ENCODE measurements at places on chromosomes 1 and 21. TPM values are rescaled to one million over a fixed set of nuclear protein-coding genes. Genes with fewer than 3 reads are reported as not detected.
A peak's percentile ranks its signal among the peaks of the same experiment; 100 is the strongest.

CRB1 gene
- not detected for total RNA-seq

DNA sequence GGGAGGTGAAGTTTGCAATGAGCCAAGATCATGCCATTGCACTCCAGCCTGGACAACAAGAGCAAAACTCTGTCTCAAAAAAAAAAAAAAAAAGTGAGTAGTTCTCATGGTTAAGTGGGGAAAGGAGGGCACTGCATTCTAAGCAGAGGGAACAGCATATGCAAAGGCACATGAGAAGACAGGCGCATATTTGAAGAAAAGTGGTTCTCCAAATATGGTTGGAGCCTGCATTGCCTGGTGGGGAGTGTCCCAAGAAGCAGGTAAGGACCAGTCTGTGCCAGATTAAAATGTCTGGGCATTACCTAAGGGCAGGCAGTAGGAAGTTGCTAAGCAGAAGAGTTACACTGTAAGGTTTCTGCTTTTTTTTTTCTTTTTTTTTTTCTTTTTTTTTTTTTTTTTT lies 2.5 kb upstream of the KPNA6 start:
- no peak for DNase-seq

RAB42 gene
- 0.75 TPM for total RNA-seq

GRCh38 chr1:237608433-237608832 lies 282.3 kb downstream of the ZP4 start:
- DNase-seq = no peak

DNA sequence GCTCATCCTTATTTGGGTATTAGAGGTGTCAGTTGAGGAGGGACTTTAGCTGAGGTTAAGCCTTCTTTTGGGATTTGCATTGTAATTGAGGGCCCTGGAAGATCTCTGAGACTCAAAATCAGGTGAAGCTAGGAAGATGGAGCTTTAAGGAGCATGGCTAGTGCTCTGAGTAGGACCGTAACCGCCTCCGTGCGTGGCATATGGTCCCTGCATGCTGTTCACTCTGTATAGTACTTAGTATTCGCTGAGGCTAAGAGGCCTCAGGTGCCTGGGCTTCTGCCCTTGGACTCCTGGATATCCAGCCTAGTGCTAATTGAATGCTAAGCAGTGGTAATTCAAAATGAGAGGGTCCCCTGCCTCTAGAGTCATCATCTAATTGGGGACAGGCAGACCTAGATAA lies 22.5 kb downstream of the NSUN4 start:
- no peak for DNase-seq

ALPL gene
- 29.3 TPM for total RNA-seq

DNA sequence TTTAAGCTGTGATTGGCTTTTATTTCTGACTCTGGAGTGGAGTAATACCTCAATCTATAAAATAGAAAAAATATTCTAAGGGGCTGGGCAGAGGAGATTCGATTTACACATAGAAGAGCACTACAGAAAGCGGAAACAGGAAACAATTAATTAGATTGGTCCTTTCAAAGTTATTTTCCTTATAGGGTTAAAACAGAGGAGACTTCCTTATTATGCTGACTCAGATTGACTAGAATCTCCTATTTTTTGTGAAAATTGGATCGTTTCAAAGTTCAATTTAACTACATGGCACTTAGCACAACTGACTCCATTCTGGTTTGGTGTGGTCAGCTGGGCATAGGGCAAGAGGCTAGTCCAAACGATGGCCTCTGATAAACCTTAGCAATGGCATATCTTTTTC lies 48.3 kb upstream of the NCAM2 start:
- no peak for DNase-seq

GRCh38 chr1:226604560-226605317 lies 56.2 kb downstream of the STUM start:
- DNase-seq = no peak

TNNI3K gene
- not detected for total RNA-seq

CELSR2 gene
- total RNA-seq = 3.9 TPM

DNA sequence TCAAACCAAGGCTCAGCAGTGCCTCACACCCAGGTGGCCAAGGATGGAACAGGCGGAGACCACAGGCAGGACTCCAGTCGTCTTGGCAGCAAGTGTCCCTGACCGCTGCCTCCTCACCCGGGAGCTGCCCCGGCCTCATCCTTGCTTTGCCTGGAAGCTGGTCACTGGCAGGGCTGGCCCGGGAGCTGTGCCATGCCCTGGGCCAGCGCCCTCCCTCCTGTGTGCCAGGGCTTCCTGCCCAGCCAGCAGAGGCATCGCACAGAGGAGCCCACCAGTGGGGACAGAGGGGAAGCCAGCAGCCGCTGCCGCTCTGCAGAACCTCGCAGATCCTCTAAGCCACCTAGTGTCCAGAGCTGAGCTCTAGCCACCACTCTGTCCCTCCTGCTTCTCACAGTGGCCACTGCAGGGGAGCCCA lies 7.8 kb downstream of the CASZ1 start:
- peak; percentile 71 for DNase-seq

DNA sequence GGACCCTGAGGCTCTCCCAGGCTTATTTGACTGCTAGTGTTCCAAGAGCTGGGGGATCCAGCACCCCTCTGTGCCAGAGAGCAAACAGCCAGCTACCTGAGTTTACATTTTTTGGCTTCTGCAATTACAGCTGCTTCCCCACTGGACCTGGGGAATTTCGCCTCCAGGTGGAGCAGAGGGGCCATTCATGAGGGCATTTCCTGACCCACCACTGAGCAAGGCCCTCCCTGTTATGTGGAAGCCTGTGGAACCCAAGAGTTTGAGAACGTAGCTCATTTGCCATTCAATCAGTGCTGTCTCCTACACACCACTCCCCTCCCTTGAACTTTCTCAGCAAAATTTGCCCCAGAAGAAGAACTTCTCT lies 42.7 kb upstream of the TMEM51 start:
- no peak for DNase-seq

GABRD gene
- not detected for total RNA-seq

- DNase-seq = peak; percentile 79
Observed at GRCh38 chr1:52651904-52652303, 18.9 kb downstream of the SHISAL2A start.

DNA sequence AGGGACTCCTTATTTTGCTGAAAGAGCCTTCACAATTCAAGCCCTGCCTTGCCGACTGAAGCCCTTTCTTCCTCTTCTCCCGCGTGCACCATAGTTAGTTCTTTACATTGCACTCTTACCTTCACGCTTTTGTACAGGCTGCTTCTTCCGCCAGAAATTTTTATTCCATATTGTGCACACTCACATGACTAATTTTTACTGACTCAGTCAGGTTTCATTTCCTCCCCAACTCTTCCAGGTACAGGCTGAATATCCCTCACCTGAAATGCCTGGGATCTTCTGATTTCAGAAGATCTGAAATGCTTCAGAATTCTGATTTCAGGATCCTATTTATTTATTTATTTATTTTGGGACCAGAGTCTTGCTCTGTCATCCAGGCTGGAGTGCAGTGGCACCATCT lies 172.8 kb downstream of the ZNF281 start:
- no peak for DNase-seq

- no peak for DNase-seq
Observed at GRCh38 chr1:104780470-104781078, 1030.9 kb downstream of the AMY1C start.

LORICRIN gene
- not detected for total RNA-seq

KLF17 gene
- not detected for total RNA-seq

GJA9 gene
- total RNA-seq = not detected

GRCh38 chr1:63703701-63704107 lies 70.1 kb upstream of the ROR1 start:
- DNase-seq = no peak

- DNase-seq = no peak
Observed at GRCh38 chr1:119006406-119007279, 18.5 kb upstream of the TBX15 start.

MOB3C gene
- total RNA-seq = 5.3 TPM

DNA sequence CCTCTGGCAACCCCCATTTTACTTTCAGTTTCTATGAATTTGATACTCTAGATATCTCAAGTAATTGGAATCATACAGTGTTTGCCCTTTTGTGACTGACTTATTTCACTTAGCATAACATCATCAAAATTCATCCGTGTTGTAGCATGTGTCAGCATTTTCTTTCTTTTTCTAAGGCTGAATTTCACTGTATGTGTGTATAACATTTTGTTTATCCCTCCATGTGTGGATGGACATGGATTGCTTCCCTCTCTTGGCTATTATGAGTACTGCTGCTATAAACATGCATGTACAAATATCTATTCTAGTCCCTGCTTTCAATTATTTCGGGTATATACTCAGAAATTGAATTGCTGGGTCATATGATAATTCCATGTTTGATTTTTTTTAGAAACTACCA lies 97.3 kb downstream of the MAP3K21 start:
- no peak for DNase-seq

DNA sequence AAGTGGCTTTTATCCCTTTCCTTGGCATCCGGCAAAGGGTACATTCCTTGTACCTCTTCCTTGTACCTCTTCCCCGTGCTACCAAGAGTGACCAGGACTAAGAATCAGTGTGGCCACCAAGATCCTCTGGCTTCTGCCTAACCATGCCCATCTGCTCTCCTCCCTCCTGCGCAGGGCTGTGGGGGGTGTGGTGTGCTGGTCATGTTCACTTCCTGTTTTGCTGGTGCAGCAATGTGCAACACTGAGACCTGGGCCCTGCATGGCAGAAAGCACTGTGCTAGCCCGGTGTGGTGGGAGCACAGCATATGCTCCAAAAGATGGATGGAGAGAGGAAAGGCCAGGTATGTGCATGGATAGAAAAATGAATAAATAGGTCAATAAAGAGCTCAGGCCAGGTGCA lies 33.3 kb upstream of the TENT5C start:
- DNase-seq = peak; percentile 30

- DNase-seq = no peak
Observed at GRCh38 chr1:47536646-47537118, 98.8 kb downstream of the FOXD2 start.

- DNase-seq = no peak
Observed at GRCh38 chr1:160376525-160377131, 9.8 kb downstream of the NHLH1 start.

WNT3A gene
- total RNA-seq = not detected

GRCh38 chr1:4880626-4881025 lies 226.2 kb downstream of the AJAP1 start:
- no peak for DNase-seq

DNA sequence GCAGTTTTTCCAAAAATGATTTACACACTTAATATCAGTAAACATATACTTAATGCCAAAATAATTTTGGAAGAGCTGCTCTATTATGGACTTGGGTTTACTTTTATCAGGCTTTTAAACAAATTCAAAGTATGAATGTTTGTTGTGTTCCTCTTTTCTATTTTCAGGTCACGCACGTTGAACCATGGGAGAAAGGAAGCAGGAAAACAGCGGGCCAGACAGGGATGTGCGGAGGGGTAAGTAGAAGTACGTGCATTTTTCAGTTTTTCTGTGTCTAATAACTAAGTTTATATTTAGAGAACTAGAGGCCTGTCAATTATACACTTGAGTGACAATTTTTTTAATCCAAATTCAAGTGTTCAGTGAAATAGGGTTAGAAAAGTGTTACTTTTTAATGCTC lies 3.4 kb downstream of the PRPF38B start:
- DNase-seq = no peak

DNA sequence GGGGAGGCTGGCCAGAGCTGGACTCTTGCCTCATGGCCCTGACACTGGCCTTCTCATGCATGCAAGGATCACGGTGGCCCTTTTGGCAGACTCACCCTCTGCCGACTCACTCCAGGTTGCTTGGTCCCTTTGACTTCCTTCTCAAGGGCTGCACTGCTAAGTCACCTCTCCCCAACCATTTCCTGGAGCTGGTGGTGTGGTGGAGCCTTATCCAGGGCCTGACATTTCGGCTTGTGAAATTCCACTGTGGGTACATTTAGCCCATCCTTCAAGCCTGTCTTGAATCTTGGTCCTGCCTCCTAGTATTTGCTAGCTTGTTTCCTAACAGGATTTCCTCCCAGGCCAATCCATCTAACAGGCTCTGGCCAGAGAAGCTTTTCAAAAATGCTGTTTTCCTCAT lies 52.6 kb upstream of the JUN start:
- DNase-seq = no peak

DNA sequence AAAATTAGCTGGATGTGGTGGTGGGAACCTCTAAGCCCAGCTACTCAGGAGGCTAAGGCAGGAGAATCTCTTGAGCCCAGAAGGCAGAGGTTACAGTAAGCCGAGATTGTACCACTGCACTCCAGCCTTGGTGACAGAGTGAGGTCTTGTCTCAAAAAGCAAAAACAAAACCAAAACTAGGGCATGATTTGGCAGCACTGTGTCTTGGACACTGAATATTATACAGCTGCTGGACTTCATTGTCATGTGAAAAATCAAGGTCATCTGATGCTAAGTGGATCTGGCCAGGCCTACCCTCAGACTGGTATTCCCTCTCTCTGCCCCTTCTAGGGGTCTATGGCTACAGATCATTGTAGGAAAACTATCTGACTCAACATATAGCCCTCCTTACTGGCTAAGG lies 55.2 kb upstream of the MRPS6 start:
- no peak for DNase-seq

DNA sequence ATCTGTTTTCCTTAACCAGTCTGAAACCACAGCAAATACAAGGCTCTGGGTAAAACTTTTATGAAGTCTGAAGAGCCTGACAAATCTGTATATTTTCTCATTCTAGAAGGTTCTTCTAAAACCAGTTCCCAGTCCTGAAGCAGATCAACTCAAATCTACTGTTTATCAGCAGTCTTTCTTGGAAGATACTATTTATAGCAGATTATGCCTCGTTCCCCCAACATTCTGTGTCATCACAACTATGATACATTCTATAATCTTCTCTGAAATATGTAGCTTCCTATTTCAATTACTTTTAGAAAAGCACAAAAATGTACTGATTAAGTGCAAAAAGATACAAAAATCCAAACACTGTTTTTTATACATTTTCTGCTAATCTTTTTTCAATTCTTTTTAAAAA lies 67.5 kb downstream of the NIBAN1 start:
- no peak for DNase-seq

DNA sequence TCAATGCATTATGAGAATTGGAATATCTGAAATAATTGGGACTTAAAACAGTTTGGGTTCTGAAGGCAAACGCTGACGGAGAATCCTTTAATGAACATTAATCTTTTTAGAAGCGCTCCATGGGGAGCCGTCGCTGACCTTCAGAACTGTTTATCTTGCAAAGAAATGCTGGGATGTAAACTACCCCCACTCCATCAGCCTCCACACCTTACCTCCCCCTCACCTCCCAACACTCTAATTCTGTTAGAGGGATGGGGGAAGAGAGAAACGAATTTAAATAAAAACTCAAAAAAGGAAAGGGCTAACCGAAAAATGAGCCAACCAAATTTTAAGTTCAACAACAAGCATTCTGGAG lies 44.1 kb upstream of the DNAJC6 start:
- no peak for DNase-seq

INAVA gene
- 0.45 TPM for total RNA-seq

TRIM67 gene
- total RNA-seq = 0.03 TPM

GRCh38 chr21:43352568-43353281 lies 74.2 kb downstream of the SIK1 start:
- DNase-seq = no peak

- no peak for DNase-seq
Observed at GRCh38 chr1:121517586-121518230, 332.9 kb downstream of the SRGAP2C start.

CR1L gene
- 0.43 TPM for total RNA-seq

C1orf21 gene
- total RNA-seq = 19.6 TPM
